ENCODE measurements at places on chromosomes 3 and 15.

DNA sequence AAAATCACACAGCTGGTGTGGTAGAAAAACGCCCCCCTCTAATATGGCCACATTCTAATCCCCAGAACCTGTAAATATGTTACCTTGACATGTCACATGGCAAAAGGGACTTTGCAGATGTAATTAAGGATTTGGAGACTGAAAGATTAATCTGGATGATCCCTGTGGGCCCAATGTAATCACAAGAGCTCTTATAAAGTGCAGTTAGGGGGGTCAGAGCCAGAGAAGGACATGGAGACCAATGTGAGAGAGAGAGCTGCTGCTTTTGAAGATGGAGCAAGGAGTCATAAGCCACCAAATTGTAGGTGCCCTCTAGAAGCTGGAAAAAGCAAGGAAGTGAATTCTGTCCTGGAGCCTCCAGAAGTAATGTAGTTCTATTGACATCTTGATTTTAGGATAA lies 152.6 kb downstream of the PEX5L start:
- no peak for DNase-seq

DNA sequence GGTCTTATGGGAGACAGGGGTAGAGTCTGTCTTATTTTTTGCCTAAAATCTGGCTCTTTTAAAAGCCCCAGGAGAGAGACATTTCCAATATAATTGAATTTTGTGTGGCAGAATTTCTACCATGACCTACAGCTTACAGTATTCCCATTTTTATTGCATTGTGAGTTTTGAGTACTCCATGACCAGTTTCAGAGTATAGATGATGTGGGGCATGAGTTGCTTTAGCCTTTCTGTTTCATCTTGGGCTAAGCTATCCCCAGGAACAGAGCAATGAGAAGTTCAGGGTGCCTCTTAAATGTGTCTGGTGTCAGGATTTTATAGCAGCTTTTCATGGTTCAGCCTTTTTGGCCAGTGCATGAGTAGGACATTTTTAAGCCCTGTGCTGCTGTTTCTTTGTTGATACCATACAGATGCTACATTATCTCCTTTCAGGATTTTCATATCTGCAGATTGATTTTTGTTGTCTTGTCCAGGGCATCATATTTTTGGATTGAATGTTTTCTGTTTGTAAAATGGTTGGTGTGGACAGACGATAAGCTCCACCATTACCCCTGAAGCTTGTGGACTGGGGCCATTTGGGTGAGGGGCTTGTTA lies 3.5 kb downstream of the ABHD2 start:
- DNase-seq: no peak

DNA sequence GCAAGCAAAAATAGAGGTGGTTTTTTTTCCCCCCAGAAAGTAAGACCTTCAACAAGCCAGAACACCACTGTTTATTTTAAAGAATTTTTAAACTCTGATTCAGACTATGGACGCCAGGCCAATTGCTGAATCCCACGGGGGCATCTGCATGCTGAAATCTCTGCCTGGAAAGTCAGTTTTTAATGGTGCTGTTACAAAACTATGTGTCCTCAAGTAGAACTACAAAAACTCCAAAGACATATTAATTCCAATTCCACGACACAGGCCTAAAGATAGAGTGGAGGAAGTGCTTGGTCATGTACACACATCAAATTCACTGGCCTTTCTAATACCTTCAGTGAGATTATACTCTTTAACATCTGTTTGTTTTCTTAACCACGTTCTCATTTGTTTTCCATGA lies 490.5 kb upstream of the NR2F2 start:
- peak; percentile 67 for DNase-seq

- no peak for DNase-seq
These were observed 5.2 kb downstream of the ANAPC13 start for GRCh38 chr3:134480546-134480945.

GRCh38 chr3:43327582-43327979 lies 41.2 kb downstream of the SNRK start:
- no peak for DNase-seq

GRCh38 chr3:139638518-139638917 lies 39.3 kb downstream of the NMNAT3 start:
- DNase-seq: no peak

GRCh38 chr3:148748283-148748682 lies 50.6 kb downstream of the AGTR1 start:
- DNase-seq: no peak

DNA sequence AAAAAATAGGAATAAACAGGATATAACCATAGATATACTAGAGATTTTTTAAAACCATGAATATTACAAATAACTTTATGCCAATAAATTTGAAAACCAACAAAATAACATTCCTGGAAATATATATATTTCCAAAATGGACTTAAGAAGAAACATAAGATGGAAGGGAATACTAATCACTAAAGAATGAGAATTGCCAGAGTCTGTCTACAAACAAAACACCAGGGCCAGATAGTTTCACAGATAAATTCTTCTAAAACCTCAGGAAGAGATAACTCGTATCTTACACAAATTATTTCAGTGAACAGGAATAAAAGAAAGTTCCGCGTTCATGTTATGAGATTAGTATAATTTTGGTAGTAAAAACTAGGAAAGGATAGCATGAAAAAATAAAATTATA lies 107.3 kb downstream of the HERC1 start:
- no peak for DNase-seq

DNA sequence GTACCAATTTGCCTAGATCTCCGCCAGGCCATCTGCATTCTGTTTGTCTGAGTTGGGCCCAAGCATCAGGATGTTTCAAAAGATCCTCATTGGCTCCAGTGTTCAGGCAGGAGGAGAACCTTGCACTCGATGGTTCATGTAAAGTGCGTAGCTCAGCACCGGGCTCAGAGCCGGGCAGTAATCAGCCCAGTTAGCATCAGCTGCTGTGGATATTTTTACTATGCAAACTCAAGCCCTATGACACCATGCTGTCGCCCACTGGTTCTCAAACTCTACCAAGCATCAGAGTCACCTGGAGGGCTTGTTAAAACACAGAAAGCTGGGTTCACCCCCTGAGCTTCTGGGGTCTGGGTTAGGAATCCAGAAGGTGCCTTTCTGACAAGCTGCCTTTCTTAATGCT lies 310.8 kb downstream of the SHQ1 start:
- no peak for DNase-seq

- no peak for DNase-seq
These were observed 372.1 kb downstream of the MAGI1 start for GRCh38 chr3:65666448-65667091.

- peak; percentile 43 for DNase-seq
These were observed 20.5 kb upstream of the MINDY4B start for GRCh38 chr3:150925751-150926201.

GRCh38 chr15:42118650-42119445 lies 24.5 kb upstream of the PLA2G4D start:
- DNase-seq: no peak

- no peak for DNase-seq
These were observed 21.0 kb downstream of the LIPC start for GRCh38 chr15:58452775-58453174.

- DNase-seq: peak; percentile 59
These were observed 98.8 kb downstream of the XXYLT1 start for GRCh38 chr3:195172039-195172684.

DNA sequence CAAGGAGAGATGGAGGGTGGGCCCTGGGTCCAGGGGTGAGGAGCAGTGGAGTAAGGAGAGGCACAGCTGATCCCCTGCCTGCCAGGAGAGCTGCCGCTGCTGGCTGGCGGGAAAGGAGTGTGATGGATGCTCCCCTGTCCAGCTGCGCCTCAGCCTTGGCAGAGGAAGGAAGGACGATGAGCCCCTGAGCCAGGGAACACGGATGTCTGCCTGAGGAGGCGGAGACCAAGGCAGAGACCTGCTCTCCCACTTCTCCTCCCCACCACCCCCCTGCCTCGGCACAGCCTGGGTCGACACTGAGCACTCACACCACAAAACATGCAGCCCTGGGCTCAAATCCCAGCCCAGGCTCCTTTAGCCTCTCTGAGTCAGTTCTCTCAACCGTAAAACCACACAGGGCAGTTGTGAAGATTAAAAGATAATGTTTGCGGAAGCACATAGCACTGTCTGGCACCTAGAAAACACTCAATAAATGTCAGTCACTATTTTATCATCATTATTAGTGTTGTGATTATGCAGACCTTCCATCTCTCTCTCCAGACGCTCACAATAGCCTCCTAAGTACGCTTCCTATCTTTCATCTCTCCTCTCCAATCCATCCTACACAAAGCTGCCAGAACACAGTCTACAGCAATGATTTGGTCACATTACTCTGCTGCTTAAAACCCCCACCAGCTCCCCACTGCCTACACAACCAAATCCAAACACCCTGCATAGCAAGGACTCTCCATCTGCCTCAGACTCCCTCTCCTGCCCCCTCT lies 52.2 kb downstream of the SEMA5B start:
- DNase-seq: no peak

GRCh38 chr3:197432384-197433127 lies 123.2 kb downstream of the BDH1 start:
- DNase-seq: no peak

DNA sequence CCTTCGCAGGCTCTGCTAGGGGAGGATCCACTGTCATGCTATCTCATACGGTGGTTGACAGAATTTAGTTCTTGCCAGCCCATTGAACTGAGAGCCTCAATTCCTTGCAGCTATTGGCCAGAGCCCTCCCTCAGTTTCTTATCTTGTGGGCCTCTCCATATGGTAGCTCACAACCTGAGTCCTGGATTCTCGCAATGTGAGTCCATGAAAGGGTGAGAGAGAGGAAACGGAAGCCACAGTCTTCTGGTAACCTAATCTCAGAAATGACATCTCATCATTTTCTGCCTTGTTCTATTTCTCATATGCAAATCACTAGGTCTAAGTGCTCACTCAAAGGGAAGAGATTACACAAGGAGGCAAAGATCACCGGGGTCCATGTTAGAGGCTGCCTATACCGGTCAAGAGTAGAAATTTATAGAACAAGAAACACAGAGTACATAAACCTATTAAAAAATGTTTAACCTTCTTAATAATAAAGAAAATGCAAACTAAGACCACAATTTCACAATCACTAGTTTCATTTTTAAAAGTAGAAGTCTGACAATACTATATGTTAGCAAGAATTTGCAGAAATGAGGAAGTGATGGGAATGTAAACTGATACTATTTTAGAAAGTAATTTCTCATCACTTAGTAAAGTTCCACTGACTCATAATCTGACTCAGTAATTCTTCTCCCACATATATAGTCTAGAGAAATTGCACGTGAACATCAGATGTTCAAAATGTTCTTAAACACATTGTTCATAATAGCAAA lies 378.4 kb upstream of the AGTR1 start:
- peak; percentile 5 for DNase-seq

DNA sequence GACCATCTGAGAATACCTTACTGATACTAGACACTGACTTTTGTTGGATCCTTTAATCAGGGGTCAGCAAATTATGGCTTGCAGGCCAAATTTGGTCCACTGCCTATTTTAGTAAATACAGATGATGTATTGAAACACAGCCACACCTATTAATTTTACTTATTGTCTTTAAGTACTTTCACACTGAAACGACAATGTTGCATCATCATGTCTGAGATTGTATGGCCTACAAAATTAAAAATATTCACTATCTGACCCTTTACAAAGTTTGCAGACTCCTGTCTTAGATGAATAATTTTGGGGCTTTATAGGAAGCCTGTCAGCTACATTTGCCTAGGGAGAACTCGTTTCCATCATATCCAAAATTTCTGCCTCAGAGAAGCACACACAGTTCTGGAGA lies 503.2 kb upstream of the TGFBR2 start:
- no peak for DNase-seq

DNA sequence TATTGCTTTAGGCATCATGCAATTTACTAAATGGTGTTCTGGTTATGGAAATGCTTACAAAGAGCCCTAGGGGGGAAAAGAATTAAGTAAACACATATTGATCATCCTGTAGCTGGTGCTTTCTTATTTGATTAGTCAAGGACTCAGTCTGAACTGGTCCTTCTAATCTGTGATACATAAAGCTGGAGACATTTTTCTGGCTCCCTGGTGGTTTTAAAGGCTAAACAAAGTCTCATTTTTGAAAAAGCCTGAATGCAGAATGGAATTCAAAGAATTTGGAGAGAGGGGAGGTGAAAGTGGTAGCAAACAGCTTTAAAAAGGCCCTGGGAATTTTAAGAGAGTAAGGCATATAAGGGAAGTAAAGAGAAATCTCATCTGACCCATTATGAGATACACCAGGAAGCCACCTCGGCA lies 149.7 kb downstream of the RBMS3 start:
- DNase-seq: peak; percentile 20

DNA sequence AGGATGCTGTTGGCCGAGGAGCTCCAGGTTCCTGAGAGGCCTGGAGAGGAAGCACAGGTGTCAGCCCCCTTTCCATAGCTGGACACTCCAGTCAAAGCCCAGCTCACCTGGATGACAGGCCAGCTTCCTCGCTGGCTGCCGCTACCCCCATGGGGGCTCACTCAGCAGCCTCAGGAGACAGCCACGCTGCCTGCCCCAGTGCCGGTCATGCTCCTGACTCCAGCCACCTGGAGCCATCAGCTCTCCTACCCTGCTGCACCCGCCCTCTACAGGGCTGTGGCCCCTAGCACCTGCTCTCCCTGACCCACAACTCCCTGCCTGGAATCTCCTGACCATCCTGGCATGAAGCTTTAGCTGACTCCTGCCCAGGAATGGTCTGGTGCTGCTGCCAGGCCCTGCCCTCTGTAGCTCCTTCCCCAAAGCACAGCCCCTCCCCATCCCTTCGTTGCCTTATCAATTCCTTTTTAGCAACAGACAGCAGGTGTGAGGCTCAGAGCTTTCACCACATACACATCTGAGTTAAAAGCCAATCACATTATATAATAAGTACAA lies 94.2 kb downstream of the NUP210 start:
- DNase-seq: no peak

GRCh38 chr3:131277836-131278497 lies 103.6 kb upstream of the NUDT16 start:
- DNase-seq: no peak

DNA sequence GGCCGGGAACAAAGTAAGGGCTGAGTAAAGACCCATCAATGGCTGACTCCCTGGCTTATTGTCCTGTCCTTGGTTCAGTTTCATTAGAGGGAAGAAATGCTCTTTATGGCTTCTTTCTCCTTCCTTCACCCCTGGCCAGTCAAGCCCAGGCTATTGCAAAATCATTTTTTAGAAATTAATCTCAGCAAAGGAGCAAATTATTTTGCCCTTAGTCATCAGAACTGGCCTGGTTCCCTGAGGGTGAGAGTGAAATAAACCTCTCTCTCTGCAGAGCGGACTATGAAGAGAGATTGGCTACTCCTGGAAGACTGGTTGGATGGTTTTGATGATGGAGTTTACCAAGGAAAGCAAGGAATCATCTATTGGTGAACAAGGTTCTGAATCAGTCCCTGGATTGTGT lies 52.7 kb upstream of the OXTR start:
- peak; percentile 45 for DNase-seq

DNA sequence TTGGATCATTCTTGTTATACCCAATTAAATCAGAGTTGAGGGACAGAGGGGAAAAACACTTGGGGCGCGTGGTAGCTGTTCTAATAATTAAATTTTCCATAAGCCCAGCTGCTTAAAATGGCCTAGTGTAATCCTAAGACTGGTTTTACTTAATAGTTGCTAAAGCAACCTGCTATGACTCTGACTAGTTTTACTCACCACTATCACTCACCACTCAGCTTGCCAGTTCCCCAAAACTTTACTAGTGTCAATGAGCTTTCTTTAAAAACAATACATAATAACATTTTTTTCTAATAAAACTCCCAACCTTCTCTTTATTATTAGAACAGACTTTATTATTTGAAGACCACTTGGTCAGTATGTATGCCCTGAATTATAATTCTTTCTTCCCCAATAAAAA lies 49.6 kb downstream of the ECT2 start:
- no peak for DNase-seq

All from AG08396 (cell line).